ENCODE measurements at places on chromosomes 7 and 10.

GRCh38 chr7:12970626-12971025 lies 283.2 kb downstream of the ARL4A start:
- no peak for DNase-seq

DNA sequence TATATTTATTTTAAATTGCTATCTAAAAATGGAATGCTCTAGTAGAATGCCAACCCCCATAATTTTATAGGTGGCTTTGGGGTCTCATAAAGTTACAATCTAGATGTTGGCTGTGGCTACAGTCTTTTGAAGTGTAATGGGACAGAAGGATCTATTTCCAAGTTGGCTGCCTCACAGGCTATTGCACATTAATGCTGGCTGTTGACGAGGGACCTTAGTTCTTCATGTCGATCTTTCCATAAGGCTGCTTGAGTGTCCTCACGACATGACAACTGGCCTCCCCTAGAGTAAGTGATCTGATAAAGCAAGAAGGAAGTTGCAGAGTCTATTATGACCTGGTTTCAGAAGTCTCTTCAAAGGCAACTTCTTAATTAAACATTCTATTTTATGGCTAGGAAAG lies 36.3 kb downstream of the WDR11 start:
- DNase-seq, result no peak

DNA sequence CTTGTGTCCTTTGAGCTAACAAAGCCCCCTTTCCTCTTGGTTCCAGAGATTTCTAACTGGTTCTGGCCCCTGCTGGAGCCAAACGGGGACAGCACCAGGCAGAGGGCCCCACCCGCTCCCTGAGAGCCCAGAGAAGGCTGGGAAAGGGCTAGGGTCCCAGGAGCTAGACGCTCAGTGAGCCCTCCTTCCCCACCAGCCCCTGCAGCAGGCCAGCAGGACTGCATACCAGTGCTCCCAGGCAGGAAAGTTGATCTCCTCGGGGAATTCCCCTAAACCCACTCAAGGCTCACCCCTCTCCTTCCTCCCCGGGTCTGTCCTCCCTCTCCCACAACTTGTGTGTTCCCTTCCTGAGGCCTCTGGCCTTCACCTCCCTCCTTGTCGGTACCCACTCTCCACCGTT lies 47.7 kb downstream of the PAX2 start:
- no peak for DNase-seq

DNA sequence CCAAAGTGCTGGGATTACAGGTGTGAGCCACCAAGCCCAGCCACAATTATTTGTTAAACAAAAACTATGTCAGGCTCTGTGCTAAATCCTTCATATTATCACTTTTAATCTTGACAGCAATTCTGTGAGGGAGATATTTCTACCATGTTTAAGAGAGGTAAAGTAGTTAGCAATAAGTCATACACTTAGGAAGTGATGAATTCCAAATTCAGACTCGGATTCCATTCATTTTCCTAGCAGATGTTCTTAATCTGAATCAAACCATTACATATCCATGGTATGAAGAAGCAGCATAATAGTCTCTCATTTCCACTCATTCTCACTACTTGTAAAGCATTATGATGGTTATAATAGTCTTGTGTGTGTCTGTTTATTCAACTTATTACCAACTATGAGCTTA lies 2.9 kb upstream of the CD36 start:
- no peak for DNase-seq

DNA sequence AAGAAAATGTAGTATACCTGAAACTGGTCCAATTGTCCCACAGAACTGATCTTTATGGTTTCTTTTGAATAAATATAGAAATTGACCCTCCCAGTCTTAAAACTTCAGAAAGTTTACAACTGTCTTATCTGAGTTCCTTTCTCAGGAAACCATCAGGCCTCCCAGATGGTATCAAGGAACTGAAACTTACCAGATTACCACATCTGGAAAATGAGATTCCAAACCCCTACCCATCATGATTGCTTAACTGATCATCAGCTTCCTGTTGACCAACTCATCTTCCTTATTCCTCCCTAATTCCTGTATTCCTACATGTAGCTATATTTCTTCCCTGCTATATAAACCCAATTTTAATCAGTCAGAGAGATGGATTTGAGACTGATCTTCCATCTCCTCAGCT lies 5.5 kb downstream of the VWDE start:
- no peak for DNase-seq

GRCh38 chr7:2962865-2963264 lies 80.8 kb downstream of the CARD11 start:
- DNase-seq, result no peak

- DNase-seq, result no peak
Measured at GRCh38 chr7:25007668-25008067, 27.7 kb upstream of the OSBPL3 start.

DNA sequence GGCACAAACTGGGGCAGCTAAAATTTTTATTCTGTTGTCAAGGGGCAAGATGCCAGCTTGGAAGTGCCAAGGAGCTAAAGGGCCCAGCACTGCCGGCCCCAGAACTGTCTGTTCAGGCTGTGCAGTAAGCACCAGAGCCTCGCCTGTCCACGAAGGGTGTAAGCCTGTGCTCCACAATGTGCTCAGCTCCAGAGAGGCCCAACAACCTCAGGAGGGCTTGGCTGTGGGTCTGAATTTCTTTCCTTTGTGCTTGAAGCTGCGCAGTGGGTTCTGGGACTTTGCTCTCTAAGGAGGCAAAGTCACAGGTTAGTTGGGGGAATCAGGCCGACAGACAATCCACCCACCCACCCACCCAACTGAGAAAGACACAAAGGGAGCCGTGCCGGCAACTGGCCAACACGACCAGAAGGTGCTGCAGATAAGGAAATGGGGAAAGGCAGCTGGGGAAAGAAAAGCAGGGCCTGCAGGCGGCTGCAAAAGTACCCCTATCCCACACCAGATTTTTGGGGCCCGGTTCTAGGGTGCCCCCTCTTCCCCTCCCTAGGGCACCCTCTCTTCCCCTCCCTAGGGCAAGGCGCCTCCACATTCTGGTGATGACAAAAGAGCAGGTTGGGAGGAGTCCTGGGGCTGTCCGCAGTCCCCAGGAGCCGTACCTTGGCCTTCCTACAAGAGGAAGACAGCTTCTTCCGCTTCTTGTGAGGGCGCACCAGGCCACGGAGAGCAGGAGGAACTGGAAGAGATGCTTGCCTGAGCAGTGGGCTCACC lies 7.7 kb downstream of the DDX56 start:
- DNase-seq, result no peak

DNA sequence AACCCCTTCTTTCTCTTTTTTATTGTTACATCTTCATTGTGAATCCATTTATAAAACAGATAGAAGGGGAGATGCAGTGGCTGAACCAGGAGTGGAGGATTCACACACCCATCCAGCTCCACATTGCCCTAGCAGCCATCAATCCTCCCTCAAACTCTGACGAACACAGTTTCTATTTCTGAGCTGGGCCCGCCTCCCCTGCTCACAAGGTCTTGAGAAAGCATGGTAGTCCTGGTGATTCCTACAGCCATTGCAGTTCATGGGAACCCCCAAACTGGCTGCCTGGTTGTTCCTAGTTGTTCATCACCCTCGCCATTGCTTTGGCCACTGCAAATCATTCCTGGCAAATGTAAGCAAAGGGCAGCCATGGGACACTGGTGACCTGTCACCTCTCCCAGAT lies 258.5 kb upstream of the AOAH start:
- no peak for DNase-seq

DNA sequence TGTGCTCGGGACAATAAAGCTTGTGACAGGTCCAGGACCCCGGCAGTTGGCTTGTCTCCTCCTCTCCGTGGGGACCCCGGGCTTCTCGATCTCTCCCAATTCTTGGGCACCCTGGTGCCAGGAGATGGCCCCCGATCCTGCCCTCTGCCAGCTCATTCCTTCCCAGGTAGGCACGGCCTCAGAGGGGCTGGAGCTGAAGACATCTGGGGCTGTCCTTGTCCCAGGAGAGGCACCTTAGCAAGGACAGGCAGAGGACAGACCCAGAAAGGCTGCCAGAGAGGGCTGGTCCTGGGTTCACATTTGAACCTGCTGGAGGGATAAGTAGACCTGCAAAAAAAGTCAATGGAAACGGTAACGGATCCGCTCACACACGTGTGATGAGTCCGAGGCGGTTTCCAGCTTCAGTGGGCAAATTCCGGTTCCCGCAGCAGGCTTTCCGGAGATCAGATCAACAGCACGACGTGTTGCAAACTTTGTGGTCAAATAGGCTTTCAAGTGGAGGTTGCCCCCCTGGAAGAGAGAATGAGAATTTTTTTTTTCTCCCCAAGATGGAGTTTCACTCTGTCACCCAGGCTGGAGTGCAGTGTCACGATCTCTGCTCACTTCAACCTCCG lies 47.7 kb upstream of the GTF2IRD1 start:
- no peak for DNase-seq

- DNase-seq, result peak; percentile 27
Measured at GRCh38 chr10:126263006-126263676, 125.1 kb downstream of the ADAM12 start.

- DNase-seq, result no peak
Measured at GRCh38 chr10:12940791-12941190, 60.7 kb downstream of the CCDC3 start.

- DNase-seq, result no peak
Measured at GRCh38 chr7:17070231-17070708, 188.5 kb upstream of the AGR3 start.

DNA sequence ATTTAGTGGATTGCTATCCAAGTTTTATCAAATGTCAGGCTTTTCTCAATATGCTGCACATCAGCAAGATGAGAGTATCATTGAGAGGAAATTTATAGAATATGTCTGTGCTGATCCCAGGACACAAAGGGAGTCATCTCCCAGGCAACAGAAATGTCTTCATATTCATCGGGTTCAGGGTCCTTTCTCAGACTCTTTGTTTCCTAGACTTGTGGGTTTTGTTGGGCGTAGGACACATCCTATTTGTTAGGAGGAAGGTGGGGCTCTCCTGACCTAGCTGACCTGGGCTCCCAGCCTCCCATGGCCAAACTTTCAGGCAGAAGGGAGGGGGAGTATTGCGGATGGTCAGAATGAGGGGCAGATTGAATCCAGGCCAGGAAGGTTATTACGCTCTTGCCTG lies 22.9 kb upstream of the NPS start:
- DNase-seq, result no peak

GRCh38 chr10:114714281-114714741 lies 56.2 kb upstream of the ABLIM1 start:
- peak; percentile 42 for DNase-seq

DNA sequence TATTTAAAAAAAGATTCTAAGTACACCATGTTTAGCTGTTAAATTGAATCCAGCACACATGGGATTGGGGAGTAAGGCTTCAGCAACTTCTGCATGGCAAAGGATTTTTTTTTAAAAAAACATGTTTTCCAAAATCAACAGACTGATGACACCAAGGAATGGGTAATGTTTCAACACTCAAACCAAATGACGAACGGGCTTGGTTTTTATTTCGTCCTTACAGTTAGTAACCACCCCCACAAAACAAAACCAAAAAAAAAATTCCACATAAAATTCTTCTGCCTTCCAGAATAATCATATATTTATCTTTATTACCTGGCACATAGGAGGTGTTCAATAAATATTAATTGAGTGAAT lies 45.7 kb downstream of the ICA1 start:
- no peak for DNase-seq

DNA sequence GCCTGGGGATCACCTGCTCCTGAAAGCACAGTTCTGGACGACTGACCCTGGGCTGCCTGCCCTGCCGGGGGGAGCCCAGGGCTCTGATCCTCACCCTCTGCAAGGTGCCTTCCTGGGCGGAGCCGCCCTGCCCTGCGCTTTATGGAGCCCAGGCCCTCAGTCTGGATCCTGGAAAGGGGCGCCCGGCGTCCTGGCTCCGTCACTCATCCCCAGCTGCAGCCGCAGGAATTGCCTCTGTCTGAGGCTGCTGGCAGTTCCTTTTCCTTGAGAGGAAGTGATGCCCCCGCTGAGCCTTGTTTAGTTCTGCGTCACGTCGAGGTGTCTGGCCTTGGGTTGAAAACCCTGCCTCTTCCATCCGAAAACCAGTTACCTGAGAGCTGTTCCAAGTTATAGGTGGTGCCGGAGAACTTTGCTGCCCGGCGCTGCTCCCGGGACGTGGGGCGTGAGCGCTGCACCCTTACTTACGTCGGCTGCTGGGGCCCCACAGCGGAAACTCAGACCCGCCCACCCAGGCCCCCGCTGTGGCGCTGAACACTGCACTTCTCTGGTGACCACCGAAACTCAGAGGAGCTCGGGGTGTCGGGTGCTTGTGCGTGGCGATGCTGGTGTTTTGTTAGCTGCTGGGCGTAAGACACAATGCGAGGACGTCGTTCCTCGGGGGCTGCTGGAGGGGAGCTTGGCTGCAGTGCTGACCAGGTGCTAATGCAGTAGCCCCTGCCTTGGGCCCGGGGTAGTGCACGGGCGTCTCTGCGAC lies 5.4 kb downstream of the MAFK start:
- DNase-seq, result no peak

DNA sequence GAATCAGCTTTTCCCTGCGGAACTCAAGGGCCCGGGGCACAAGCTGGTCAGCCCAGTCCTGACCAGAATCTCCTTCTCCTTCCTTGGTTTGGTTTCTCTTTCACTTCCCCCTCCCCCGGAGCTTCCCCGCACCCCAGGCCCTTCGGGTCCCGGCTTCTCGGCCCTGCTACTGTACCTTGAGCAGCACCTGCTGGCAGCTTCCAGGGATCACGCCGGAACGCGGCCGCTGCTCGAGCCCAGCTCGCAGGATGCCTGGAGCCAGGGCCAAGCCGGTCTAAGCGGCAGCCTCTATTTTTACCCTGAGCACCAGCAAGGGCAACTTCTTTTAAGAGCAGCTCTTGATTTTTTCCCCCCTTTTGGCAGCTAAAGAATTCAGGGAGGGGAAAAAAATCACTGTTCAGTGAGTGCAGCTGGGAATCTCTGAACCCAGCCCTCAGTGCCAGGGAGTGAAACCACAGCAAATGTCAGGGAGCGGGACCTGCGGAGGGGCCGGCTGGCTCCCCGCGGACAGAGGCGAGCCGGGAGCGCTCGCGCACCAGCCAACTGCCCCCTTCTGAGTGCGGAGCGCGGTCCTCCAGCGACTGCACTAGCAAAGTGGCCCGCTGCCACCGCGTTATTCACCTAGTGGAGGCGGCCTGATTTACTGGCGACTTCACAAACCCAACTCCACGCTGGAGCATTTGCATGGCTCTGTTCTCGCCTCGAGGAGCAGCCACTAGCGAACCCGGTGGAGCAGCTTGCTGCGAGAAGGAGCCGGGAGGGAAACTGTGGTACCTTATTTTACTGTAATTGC lies 2.4 kb upstream of the INHBA start:
- peak; percentile 52 for DNase-seq

- DNase-seq, result no peak
Measured at GRCh38 chr10:124092860-124093773, at the start of gene CHST15. Gene CHST15 (minus strand): TSS chr10:124093598. CDS start chr10:124046212, 47,386 bp downstream.

- DNase-seq, result no peak
Measured at GRCh38 chr10:73873142-73873837, 1.1 kb downstream of the CAMK2G start.

- DNase-seq, result no peak
Measured at GRCh38 chr10:129934196-129934925, 29.7 kb downstream of the EBF3 start.

- no peak for DNase-seq
Measured at GRCh38 chr10:75538144-75538543, 106.7 kb downstream of the LRMDA start.

GRCh38 chr7:143172354-143172753 lies 10.9 kb upstream of the TAS2R39 start:
- DNase-seq, result no peak

GRCh38 chr7:6228361-6229229 lies 43.8 kb downstream of the CYTH3 start:
- DNase-seq, result no peak
